ENCODE measurements at places on chromosomes 1 and 21.

GRCh38 chr1:160062230-160062532 is 7.8 kb downstream of the KCNJ10 start:
- DNase-seq: no peak

DNA sequence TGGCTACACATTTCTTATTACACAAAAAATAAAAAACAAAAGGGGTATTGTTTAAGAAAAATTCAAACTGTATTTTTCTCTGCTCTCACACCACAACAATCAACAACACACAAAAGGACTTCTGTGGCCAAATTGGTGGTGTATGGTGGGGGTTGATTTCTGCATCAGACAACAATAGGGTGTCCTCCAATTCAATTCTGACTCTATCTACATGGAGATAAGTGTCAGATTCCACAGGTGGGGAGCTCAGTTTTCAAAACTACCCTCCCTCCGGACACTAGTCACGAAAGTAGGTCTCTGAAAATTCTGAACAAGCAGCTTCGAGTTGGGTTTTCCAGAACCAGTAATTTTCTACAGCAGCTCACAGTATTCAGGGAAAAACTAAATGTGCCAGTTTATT is 744.9 kb upstream of the NCAM2 start:
- DNase-seq: no peak

GRCh38 chr21:17513214-17514123 is 626 bp downstream of the CXADR start:
- DNase-seq: no peak

DNA sequence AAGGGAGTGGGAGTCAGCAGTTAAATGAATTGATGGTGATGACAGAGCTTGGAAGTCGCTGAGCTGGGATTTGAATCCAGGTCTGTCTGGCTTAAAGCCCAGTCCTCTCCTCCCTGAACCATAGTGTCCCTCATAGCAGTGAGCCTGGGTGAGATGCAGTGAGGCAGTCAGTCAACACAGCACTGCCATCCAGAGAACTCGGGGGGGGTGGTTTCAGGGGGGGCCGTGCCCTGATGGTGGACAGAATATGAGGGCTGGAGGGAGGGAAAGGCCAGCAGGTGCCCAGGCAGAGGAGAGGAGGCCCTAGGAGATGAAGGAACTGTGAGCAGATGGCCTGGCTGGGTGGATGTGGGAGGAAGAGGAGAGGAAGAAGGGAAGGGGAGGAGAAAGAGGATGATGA is 405.6 kb downstream of the PTPRU start:
- DNase-seq: no peak

- DNase-seq: no peak
Observed at GRCh38 chr1:18936814-18937481, 19.5 kb downstream of the IFFO2 start.

DNA sequence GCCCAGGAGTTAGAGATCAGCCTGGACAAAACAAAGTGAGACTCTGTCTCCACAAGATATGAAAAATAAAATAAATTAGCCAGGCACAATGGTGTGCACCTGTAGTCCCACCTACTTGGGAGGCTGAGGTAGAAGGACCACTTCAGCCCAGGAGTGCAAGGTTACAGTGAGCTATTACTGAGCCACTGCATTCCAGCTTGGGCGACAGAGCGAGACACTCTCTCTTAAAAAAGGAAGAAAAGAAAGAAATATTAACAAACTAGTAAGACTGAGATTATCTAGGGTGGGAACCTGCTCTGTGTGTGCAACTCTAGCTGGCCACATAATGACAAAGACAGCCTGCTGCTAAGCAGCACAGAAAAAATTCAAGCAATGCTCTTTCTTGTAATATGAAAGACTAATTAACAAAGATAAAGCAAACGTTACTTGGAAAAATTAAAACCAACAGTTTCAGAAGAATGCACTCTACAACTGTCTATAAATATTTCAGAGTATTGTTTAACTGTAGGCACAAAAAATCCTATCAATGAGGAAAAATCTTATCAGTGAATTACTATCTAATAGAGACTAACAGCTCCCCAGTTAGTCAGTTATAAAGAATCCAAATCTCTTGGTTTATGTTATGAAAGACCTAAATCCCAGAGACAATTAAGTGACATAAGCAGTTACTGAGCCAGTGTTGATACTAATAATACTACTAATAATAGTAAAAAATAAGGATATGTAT is 74.5 kb downstream of the ENAH start:
- no peak for DNase-seq

DNA sequence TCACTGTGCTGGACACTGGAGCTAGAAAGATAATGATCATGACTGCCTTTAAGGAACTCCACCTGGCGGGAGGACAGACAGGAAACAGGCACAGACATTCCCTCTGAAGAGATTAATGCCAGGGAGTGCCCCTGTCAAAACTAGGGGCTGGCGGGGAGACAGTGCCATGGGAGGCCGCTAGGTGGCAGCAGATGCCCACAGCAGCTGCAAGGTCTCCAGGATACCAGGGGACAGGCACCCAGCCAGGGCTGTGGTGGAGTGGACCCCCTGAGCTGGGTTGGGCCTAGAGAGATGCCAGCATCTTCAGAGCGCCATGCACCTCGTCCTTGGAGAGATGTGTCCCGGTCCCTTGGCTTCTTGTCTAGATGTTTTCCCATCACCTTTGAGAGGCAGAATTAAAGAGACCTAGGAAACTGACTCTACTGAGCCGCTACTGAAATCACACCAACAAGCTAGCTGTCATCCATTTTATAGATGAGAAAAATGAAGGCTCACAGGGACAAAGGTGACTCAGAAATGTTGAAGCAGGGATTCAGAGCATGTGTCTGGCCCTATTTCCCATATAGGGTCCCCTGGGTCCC is 3.6 kb downstream of the REN start:
- peak; percentile 67 for DNase-seq

- DNase-seq: no peak
Observed at GRCh38 chr21:27040738-27041469, 74.0 kb upstream of the ADAMTS5 start.

All from stimulated activated CD8-positive, alpha-beta memory T cell treated with anti-CD3 and anti-CD28 coated beads, Interleukin-7, amount 100 ng/mL, for 24 hours (primary cell).